ENCODE measurements at places on chromosomes 2 and 18.
A peak's percentile ranks its signal among the peaks of the same experiment; 100 is the strongest.

DNA sequence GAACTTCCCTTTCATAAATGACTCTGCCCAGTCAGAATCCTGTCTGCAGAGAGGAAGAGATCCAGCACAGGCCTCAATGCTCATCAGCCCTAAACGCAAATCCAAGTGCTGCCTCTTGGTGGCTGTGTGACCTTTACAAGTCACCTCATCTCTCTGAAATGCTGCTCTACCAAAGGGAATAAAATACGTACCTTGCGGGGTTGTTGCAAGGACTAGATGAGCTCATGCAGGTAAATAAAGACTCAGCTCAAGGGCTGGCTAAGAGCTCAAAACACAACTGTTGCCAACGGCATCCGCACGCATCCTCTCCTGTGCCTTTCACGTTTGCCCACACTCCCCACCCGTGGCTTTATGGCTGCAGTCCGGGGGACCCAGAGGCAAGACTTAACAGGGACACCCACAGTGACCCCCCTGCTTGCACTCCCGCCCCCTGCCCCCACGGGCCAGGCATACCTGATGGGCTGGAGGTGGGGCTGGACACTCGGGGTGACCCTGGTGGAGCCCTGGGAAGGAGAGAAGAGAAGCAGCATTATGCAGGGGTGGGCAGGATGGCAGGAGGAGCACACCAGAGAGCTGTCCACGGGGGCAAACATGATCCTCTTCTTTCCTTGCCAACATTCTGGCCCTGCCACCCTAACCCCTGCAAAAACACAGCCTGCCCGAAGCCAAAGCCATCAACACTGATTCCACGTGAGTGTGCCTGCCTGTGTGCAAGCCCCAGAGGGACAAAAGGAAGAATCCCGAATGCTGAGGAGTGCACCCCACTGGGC, 102.6 kb downstream of the TNS1 start:
- peak; percentile 27 for DNase-seq

- DNase-seq = no peak
Observed at GRCh38 chr18:61851940-61852451, 40.8 kb downstream of the RNF152 start.

- DNase-seq = peak; percentile 69
Observed at GRCh38 chr2:168583710-168584521, 127.8 kb downstream of the CERS6 start.

DNA sequence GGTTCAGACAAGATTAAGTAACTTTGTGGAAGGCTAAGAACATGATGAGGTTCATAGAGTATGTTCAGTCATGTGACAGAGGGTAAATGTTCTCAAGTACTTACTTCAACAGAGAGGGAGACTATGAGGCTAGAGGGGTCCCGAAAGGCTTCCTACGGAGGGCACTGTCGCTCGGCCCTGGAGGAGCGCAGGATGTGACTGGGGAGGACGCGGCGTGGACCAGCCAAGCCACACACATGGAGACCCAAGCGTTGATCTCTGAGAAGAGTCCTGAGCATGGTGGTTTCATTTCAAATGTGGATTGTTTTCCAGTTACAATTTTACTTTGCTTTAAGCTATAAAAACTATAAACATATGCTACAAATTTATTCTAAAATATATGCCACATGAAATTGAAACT, 227.5 kb downstream of the PTGR3 start:
- no peak for DNase-seq

GRCh38 chr2:42060718-42061619, 13.1 kb downstream of the PKDCC start:
- DNase-seq = no peak

GRCh38 chr2:39158351-39158750, 37.5 kb upstream of the SOS1 start:
- DNase-seq = no peak

DNA sequence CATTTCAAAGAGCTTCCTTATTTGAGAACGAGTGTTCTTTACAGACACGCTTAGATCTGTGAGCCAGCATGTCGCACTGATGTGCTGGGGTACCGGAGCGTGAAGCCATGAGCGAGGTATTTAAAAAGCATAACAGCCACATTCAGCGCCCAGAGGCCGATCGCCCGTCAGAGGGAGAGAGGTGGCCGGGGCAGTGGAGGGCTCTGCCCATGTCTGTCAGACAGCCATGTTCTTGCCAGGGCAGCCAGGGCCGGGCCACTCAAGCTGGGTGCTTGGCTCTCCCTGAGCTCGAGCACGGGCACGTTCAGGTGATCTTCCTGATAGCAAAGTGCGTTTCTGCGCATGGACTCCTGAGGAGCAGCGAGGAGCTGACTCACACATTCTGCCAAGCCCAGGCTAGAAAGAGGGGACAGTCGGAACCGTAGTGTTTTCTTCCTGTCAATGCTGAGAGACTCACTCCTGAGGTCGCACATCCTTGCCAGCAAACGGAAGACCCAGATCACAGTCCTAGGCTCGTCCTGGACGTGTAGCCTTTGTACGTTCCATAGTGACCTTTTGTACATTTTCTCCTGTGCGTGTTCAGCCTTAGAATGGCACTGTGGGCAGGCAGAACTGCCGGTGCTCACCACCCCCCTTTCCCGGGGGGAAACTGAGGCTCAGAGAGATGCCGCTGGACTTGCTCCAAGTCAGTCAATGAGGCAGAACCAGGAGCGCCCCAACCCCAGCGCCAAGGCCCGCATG, 100.7 kb downstream of the NFATC1 start:
- no peak for DNase-seq

GRCh38 chr2:166013878-166014277, 60.3 kb upstream of the TTC21B start:
- no peak for DNase-seq

DNA sequence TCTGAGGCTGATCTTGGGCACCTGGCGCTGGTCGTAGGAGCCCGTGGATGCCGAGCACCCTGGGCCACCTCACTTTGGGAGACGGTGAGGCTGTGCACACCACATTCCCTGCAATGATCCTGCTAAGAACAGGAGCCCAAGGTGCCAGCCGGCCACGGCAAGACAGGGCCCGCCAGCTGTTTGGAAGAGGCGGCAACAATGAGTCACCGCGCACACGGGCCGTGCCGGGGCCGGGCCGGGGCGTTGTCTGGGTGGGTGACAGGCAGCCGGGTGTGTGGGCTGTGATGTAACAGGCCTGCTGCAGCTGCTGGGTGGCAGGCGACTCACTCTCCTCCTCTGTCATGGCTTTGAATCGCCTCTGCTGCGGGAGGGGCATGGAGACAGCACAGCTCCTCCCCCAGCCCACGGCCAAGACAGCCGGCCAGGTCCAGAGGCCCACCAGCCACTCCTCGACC, 49.7 kb upstream of the ODC1 start:
- DNase-seq = no peak

GRCh38 chr18:63831080-63831788, 56.0 kb downstream of the SERPINB7 start:
- no peak for DNase-seq

DNA sequence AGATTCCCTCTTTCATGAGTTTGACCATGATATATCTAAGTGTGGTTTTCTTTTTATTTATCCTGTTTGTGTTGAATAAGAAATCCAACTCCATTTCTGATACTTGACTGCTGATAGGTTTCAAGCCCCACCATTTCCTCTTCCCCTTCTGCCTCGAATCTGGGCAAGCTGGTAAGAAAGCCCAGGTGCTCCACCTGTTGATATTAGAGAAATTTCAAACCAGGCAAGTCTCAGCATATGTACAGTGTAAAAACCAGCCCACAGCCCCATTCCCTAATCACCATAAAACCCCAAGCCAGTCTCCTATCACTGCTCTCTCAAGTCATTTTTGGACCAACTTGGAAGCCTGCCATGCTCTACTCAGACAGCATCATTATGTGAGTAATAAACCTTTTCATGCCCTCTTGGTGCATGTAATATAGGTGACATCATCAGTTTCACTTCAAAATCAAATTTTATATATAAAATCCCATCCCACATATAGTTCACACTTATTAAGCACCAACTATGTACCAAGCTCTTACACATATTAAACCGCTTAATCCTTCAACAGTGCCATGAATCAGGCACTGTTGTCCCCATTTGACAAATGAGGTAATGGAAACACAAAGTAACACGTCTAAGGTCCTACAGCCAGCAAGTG, 46.6 kb downstream of the SMAD2 start:
- no peak for DNase-seq
